Karpas-422 (cell line): ENCODE measurements at places on chromosomes 7 and 10. TPM values are rescaled to one million over a fixed set of nuclear protein-coding genes. Genes with fewer than 3 reads are reported as not detected.
A peak's percentile ranks its signal among the peaks of the same experiment; 100 is the strongest.

DNA sequence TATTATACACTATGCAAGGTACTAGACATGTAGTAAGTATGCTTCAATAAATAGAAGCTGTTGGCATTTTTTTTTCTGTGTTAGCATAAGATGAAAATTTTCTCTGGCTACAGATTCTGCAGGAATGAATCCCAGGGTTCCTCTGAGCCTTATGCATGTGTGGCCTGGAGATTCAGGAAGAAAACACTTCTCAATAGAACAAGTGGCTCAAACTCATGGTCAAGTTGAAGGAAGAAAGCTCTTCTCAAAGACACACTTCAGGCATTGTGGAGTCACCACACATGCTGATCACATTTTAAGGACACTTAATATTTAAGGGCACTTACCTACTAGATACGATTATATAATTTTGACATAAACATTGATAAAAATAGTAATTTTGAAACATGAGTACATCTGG, 19.5 kb downstream of the DNAH11 start:
- DNase-seq = no peak

CYP2C19 gene
- total RNA-seq = not detected in 2 replicates

RBM33 gene
- total RNA-seq = 33.0 and 34.4 TPM in 2 replicates

DNA sequence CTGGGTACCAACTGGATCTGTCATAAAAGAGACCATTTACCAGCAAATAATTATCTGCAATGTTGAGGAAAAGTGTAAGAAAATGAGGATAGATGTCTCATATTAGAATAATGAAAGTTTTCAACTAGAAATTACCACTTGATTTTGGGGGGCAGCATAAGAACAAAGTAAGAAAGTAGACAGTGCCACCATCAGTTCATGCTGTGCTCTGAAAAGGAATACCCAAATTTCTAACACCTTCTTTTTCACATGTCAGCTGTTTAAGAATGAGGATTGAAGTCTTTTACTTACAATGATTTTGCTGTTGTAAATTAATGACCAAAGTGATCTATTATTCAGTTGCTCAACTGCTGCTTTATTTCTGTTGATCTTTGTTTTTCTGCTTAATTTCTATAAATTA, 578.3 kb downstream of the ETV1 start:
- peak; percentile 83 for DNase-seq

PDE6C gene
- not detected in 2 replicates for total RNA-seq

DNA sequence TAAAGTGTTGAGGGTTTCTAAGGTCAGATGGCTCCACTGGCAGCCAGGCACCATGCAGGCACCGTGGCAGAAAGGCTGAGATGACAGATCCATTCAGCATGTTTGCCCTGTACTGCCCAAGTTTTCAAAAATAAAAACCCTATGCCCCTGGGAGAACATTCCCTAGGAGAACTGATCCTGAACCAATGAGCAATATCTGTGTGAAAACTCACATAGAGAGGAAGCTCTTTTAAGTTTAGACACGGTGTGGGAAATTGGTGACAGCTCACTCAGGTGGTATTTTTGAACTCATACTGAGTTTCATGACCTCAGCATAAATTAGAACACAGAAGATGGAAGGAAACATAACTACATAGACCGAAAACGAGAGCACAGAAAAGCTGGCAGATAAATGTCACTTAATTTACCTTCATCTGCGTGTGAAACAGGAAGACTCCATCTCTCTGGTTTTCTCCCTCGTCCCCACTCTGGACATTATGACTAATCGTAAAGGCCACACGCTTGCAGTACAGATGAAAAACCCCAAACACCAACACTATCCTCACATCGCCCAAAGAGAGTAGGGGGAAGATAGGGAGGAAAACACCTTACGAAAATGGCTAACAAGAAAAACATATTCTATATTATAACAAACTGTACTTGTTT, 127.8 kb downstream of the ICA1 start:
- no peak for DNase-seq

GRCh38 chr10:127813290-127813689, 76.3 kb downstream of the FOXI2 start:
- DNase-seq = no peak

DNA sequence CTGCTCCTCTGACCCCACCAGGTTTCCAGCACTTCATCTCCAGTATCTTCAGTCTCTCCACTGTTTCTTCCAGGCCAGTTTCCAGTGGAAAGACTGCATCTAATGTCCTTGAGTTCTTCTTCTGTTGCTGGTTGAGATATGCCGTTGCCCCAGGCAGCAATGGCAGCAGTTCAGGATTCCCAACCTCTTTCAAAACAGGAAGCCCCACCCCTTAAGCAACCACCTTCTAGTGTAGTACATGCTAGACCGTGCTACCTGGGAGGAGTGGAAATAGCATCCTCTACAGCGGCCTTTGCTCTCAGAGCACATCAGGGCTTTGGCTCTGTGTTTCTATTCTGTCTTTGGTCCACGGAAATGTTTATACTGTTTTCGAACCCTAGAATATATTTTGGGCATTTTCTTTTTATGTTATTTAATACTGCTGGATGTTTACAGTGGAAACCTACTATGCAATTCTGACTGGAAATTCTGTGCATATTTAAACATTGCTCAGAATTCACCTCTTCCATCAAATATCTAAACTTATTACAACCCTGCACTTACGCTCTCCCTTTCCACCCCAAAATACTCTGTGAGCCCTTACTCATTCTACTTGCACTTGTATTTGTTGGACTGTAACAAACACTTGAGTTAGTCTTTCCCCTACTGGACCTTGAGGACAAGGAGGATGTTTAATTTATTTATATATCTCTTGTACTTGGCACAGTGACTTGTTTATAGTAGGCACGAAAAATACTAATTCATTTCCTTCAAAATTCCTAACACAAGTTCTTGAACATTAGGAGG, 8.5 kb upstream of the BPGM start:
- no peak for DNase-seq

DNA sequence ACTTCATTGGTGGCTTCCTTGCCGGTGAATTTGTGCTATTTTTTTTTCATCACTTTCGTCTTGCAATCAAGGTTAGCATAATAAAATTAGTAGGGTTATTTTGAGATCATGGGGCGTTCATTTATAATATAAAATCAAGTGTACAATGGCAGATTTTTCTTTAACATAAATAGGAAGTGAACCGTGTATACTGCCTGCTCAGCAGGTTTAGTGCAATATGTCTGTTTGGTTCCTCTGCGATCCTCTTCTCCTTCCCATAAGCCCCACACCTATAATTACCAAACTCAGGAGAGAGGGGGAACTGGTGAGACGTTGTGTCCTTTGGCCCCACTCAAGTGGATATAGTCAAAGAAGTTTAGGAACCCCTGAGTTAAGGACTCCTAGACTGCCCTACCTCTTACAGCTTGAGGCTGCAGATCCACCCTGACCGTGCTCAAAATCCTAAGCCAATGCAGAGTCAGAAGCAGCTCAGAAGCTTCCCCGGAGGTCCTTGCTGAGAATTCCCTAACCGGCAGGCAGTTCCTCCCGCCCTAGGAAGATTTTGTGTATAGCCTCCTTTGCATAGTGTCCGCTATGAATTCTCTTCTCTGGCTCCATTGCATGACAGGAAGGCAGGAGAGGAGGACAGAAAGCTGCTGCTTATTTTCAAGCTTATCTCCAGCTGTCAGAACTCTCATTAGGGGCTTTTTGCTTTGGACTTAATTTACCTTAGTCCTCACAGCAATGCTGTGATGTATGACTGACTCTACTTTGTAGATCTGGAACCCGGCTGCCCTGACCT, 41.5 kb downstream of the PYROXD2 start:
- DNase-seq = no peak

ABCC2 gene
- total RNA-seq = 0.07 and 1.4 TPM in 2 replicates

NUB1 gene
- 40.0 and 53.0 TPM in 2 replicates for total RNA-seq
